ENCODE measurements at places on chromosomes 5 and 9.

GRCh38 chr5:145237843-145238242 lies 597.3 kb downstream of the PRELID2 start:
- no peak for DNase-seq

GRCh38 chr9:87891754-87892153 lies 9.1 kb downstream of the SPATA31E1 start:
- DNase-seq, result no peak

- DNase-seq, result no peak
Measured at GRCh38 chr5:37889612-37890317, 49.9 kb upstream of the GDNF start.

DNA sequence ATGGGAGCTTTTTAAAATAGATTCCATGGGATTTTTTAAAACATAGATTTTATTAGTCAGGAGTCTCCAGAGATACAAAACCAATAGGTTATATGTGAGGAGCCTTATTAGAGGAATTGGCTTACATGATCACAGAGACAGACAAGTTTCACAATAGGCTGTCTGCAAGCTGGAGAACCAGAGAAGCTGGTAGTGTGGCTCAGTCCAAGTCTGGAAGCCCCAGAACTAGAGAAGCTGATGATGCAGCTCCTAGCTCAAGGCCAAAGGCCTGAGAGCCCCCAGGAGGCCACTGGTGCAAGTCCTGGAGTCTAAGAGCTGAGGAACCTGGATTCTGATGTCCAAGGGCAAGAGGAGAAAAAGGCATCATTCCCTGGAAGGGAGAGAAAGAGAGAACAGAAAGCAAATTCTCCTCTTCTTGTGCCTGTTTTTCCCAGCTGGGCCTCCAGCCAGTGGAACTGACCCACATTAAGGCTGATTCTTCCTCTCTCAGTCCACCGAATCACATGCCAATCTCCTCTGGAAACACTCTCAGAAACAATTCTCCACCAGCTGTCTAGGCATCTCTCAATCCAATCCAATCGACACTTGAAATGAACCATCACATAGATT lies 59.3 kb downstream of the AHRR start:
- no peak for DNase-seq

Measured in cortex of kidney (tissue), 1 donor.